Hematopoietic multipotent progenitor cell treated with erythropoietin and hydrocortisone succinate and interleukin-3 and kit ligand, for 6 days (in vitro differentiated cells): ENCODE measurements at places on chromosomes 12 and 14.

- DNase-seq, result peak; percentile 38
Observed at GRCh38 chr14:104865631-104866441, 768 bp downstream of the CEP170B start.

DNA sequence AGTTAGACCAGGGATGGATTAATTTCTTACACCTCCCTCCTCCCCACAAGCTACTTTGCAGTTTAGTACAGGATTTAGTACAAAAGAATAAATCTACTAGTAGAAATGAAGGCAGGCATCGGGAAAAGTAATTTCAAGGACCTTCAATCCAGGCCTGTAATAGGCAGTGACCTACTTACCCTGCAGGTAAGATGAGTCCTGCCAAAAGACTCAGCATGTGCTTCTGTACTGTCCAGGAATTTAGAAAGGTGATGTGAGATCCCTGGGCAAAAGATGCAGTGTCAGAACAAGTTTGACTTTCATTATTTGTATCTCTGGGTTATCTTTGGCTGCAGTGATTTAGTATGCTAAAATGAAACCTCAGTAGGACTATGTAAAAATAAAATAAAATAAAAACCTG lies 403.0 kb downstream of the NOVA1 start:
- DNase-seq, result no peak

DNA sequence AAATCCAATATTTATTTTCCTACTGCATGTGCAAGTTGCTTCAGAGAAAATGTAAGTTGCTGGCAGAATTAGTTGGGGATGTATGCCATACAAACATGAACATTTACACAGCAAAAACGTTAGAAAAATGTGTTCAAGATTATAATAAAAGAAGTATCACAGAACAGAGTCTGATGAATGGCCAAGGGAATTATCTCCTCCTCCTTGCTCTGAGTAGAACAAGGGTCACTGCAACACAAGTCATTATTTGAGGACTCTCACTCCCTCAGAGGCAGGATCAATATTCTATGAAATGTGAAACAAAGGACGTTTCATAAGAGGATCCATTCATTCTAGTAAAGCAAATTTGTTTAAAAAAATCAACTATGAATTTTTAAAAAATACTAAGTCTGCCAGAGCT lies 177.8 kb downstream of the PRKD1 start:
- no peak for DNase-seq

DNA sequence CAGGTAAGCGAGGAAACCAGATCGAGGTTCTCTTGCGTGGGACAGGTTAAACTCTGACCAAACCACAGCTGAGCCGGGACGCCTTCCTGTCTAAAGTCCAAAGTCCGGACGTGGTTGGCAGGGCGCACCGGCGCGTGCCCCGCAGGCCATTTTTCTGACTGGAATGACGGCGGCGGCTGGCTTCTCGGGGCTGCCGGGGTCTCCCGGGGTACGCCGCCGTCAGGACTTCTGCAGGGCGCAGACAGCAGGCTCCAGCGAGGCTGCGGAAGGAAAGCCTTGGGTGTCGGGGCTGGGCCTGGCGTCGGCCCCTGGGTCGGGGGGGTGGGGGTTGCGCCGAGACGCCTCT lies 32.8 kb downstream of the MIA2 start:
- no peak for DNase-seq

DNA sequence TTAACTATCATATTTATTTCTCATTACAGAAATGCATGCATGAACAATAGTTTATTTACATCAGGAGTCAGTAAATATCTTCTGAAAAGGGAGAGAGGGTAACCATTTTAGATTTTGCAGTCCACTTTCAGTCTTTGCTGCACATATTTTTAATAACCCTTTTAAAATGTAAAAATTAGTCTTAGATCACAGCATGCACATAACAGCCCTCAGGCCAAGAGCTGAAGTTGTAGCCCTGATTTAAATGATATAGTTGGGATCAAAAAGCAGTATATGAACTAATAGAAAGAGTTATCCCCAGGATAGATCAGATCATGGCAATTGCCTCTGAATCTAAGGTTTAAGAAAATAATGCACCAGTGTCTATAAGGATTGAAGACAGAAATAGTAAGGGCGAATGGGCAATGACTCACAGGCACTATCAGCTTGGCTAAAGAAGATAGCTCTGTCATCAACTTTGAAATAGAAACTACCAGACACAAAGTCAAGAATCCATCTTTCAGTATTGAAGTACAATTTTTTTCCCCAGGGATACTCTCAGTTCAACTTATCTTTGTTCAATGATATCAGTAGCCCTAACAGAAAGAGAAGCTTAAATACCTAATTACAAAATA lies 13.1 kb upstream of the CLEC7A start:
- DNase-seq, result no peak
